Fibroblast of skin of right biceps (primary cell): ENCODE measurements at places on chromosomes 13 and 19.

DNA sequence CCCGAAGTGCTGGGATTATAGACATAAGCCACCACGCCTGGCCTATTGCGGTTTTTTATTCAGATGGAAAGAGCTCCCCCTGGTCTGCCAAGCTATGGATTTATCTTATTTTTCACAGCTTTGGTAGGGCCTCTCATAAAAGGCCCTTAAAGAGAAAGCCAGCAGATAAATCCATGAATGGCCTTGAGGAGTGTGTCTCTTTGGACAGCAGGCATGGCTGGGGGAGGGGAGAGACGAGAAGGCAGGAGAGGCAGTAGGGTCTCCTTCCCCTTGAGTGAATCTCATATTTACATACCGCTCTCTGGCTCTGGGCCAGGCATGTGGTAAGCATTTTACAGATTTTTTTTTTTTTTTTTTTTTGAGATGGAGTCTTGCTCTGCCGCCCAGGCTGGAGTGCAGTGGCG is 25.2 kb downstream of the MARK4 start:
- peak; percentile 82 for DNase-seq

DNA sequence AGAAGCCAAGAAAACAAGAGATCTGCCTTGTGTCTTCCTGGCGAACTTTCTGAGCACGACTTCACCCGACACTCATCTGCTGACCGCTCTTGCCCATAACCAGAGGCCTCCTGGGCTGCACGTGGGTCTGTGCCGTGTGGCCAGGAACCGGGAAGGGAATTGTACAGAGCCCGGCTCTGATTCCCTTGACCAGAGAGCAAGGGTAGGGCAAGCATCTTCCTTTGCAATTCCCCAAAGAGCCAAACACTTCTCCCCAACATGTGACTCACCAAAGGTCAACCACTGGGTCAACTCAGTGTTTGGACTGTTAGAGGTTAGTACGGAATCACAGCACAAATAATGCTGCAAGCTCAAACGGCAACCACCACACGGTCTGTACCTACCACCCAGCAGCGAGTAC is 48.9 kb downstream of the KLF2 start:
- DNase-seq = peak; percentile 19

- no peak for DNase-seq
These were observed 207.0 kb upstream of the ZNF507 start for GRCh38 chr19:32138416-32138815.

DNA sequence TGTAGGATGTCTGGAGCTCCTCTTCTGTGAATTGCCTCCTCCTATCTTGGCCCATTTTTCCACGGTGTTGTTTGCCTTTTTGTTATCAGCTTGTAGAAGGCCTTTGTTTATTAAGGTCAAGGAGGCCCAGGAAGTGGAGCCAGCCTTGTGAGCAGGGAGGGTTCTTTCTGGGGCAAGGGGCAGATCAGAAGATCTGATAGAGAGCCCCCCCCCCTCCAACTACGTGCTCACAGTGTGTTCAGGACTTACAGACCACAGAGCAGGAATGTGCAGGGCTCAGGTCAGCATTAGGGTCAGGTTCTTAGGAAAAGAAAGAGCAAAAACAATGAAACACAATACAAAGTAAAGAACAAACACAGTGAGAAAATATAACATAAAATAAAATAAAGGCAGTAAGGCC is 59.4 kb downstream of the CCNE1 start:
- no peak for DNase-seq

DNA sequence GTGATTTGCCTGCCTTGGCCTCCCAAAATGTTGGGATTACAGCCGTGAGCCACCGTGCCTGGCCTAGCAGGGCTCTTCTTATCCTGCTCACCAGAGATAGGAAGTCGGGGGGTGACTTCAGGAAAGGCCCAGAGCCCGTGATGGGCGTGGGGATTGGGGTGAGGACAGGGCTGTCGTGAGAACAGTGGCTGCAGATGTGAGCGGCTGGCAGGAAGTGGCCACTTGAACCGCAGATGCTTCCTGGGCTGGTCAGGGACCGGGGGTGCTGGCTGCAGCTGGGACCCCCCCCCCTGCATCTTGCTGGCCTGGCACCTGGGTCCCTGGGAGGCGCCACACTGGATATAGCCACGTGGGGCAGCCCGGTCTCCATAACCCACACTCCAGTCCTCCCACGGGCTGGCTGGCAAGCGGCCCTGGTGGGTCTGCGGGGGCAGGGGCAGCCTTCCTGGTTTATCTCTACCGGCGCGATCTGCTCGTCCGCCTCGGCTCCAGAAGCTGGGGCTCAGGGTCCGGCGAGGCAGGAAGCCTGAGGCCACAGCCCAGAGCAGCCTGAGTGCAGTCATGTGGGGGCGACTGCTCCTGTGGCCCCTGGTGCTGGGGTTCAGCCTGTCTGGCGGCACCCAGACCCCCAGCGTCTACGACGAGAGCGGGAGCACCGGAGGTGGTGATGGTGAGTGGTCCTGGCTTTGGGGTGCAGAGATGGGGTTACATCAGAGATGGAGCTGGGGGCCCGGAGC is at the start of gene F2RL3:
Gene F2RL3 (plus strand): TSS at position 371 of the 737 bp plus-strand sequence. CDS start 191 bp downstream, at position 562.
- peak; percentile 10 for DNase-seq

DNA sequence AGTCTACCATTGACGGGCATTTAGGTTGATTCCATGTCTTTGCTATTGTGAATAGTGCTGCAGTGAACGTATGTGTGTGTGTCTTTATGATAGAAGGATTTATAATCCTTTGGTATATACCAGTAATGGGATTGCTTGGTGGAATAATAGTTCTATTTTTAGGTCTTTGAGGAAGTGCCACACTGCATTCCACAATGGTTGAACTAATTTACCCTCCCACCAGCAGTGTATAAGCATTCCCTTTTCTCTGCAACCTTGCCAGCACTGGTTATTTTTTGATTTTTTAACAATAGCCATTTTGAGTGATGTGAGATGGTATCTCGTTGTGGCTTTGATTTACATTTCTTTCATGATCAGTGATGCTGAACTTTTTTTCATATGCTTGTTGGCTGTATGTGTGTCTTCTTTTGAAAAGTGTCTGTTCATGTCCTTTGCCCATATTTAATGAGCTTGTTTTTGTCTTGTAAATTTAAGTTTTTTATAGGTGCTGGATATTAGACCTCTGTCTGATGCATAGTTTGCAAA is 37.5 kb downstream of the RFC3 start:
- no peak for DNase-seq
